Psoas muscle (tissue), 8 donors: ENCODE measurements at places on chromosomes 2 and 18.

DNA sequence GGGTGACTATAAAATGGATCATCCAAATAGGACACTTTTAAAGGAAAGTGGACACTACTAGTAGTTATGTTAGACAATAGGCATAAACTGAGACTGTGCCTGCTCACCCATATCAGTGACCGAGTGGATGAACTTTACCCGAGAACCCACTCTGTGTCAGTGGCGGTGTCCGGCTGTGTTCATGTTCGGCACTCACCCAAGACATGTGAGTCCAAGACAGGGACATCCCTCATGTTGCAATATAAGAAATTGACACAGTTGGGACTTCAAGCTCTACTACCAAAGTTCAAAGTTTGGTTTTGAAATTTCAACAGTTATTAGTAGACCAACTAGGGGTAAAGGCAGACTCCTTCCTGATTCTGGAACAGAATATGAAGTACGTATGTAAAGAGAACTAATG, 326.3 kb upstream of the TNP1 start:
- peak; percentile 49 for DNase-seq

DNA sequence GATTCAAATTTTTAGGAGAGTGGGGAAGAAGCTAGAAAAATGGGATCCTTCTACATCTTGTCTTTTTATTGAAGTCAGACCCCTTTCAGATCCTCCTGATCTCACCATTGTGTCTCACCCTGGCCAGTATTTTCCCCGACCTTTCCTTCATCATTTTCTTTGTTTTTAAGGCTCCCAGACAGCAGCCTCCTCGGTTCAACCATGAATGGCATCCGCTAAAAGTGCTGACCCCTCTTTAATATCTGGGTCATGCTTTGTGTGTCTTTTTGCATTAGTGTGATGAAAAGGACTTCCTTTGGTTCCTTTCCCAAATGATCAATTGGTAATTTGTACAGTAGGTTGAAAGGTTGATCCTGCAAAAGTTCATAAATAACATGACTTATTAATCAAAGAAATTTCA, 26.7 kb upstream of the THOC1 start:
- DNase-seq, result no peak

DNA sequence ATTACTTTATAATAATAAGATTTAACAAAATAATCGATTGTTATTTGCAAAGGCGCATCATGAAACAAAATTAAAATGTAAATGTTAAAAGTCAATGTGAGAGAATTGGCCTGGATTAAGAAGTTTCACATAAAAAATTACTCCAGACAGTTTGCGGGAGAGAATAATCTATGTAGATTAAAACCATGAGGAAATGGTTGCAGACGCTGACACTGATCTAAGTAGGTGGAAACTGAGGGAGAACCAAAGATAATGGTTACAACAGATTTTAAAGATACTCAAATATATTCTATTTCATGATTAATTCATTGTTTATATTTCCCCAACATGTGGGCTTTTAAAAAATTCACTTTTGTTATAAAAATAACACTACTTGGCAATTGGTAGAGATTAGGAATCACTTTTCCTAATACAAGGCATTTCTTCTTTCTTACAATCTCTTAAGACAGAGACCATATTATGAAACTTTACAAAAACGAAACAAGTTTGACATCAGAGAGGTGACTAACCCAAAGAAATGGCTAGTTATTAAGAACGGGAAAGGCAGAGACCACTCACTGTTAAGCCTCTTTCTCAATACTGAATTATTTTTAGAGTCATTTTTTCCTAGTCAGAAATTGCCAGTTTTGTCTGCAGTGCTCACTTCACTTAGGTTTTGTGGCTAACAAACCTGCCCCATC, 1.6 kb downstream of the KANSL1L start:
- no peak for DNase-seq

DNA sequence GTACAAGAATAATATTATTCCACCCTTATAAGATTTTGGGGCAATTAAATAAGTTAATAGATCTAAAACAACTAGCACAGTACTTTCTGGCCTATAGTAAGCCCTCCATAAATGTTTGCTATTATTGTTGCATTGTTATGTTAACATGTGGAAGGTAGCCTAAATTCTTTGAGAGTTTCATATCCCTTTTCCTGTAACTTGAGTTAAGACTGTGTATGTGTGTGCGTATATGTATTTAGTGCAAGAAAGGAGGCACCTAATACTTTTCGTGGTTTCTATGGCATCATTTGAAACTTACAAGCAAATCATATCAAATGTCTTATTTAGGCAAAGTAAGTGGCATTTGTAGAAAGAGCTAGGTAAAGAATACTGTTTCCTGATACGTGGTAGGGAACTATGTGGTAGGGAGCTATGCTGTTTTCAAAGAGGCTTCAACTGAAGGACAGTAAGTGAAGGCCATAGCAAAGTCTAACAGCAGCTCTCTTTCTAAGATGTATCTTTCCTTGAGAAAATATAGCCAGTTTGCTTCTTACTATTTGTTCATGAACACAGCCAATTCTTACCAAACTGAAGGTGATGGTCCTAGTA, 36.8 kb upstream of the C2orf74 start:
- no peak for DNase-seq

- no peak for DNase-seq
Measured at GRCh38 chr18:38933322-38933721, 1367.7 kb upstream of the CELF4 start.
